Stimulated activated CD8-positive, alpha-beta memory T cell treated with anti-CD3 and anti-CD28 coated beads, Interleukin-12 subunit alpha, Interleukin-12 subunit beta, amount 100 ng/mL, for 1 hour (primary cell): ENCODE measurements at places on chromosomes 2 and 18.

GRCh38 chr2:86001326-86001725 is 104.4 kb downstream of the POLR1A start:
- DNase-seq, result no peak

DNA sequence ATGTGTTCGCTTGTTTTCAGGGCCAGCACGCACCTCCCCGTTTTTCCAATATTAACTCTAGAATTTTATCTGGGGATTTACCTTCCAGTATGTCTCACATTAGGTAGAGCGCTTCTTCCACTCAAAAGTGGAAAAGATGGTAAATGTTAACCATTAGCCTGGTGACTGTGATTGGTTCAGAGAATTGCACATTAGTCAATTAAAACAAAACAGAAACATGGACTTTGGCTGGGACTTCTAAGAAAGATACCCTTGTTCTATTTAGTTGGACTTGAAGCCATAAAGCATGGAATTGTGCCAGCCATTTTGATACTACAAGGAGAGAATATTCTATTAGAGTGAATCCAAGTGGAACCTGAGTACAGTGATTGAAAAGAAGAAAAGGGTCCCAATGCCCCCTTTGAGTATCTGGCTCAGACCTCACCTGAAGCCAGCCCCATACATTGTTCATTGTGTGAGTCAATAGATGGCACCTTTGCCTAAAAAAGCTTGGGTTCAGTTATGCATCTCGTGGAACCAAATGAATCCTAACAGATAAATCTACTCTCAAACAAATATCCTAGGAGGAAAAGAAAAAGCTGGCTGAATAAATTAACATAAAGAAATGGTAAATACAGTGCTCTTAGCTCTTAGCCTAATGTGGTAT is 354.3 kb downstream of the IRS1 start:
- DNase-seq, result no peak

DNA sequence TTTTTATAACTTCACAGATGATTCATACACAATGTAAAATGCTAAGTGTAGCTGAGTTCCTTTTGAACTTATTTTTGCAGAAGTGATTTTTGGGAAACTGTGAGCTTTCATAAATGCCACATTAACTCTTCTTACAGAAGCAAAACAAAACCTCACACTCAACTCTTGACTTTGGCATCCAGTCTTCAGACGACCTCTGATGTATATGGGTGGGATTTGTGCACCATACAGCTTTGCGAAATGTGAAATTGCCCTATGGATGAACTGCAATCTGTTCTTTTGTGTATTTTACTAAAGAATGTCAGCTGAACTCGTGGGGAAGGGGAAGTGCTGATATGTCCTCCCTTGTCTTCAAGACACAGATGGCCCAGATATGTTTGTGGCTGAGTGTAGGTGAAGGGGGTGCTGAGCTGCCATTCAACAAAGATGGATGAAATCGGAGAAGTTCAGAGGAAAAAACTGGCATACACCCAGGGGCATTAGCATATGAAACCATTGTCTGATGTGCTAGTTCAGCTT is 218.3 kb downstream of the PTGR3 start:
- no peak for DNase-seq

DNA sequence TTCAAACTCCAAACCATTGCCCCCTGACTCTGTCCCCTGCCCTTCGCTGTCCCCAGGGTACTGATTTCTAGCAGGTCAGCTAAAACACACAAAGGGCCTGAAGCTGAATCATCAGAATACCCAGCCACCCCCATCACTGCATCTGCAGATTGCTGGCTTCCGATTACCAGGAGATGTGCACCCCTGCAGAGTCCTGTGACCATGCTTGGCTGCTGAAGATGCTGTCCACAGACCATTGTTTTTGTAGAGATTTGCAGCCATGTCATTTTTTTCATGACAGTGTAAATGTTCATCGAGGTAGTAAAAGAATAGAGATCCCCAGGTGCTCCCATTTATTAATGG is 463.3 kb downstream of the STK39 start:
- DNase-seq, result no peak

GRCh38 chr18:57747809-57748680 is 55.1 kb downstream of the ATP8B1 start:
- DNase-seq, result no peak
